CMK (cell line): ENCODE measurements at places on chromosomes 12 and 14.

DNA sequence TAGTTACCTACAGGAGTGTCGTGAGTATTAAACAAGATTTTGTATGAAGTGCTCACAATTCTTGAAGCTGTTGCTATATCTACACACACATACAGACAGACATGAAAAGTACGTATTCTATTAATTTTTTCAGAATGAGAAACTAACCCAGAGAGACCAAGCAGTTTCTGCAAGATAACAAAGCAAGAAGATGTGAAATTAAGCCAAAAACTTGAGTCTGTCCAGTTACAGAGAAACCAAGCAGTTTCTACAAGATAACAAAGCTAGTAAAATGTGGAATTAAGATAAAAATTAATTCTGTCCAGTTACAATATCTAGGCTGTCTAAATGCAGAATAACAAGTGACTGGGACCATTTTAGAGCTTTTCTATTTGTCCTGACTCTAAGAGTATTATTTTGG, 132.4 kb downstream of the ALG10B start:
- no peak for DNase-seq

GRCh38 chr12:30806989-30807694, 52.4 kb upstream of the CAPRIN2 start:
- no peak for DNase-seq

DNA sequence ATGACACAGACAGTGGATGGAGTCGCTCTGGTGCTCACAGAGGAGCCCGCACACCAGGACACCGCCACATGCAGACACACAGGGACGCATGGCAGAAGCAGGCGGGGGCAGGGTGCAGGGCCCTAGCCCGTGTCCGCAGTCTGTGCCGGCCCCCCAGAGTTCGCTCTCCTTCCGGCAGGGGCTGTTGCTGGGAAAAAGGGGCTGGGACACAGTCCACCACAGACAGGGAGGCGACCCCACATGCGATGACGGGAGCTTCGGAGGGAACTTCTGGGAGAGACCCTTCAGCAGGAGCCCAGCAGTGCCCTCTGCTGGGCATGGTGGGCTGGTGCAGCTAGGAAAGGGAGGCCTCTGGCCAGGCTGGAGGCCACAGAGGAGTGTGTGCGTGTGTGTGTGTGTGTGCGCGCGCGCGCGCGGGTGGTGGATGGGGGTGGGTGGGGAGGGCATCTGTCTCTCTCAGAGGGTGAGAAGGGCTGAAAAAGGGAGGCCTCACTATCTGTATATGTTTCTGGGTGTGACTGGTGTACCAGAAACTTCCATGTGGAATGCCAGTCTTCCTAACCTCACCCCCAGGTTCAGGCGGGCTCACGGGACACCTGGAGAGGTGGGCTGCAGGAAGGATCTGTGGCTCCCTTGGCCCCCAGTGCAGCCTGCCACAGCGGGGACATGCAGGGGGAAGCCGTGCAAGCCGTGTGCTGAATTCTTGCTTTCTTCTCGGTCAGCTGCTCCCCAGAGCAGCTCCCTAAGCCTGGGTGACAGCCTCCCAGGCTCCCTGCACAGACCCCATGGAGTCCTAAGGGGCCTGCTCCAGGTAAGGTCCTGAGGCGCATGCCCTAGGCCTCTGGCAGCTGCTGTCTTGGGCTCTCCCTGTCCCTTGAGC, 60.7 kb downstream of the PLEKHG3 start:
- DNase-seq: peak; percentile 58

- no peak for DNase-seq
These were observed 50.3 kb downstream of the MON2 start for GRCh38 chr12:62516927-62517326.

GRCh38 chr12:113634474-113634873, 162.8 kb upstream of the LHX5 start:
- no peak for DNase-seq

GRCh38 chr14:50801706-50802105, 29.3 kb downstream of the NIN start:
- no peak for DNase-seq

- DNase-seq: no peak
These were observed 8.3 kb downstream of the OR11G2 start for GRCh38 chr14:20198991-20199390.

DNA sequence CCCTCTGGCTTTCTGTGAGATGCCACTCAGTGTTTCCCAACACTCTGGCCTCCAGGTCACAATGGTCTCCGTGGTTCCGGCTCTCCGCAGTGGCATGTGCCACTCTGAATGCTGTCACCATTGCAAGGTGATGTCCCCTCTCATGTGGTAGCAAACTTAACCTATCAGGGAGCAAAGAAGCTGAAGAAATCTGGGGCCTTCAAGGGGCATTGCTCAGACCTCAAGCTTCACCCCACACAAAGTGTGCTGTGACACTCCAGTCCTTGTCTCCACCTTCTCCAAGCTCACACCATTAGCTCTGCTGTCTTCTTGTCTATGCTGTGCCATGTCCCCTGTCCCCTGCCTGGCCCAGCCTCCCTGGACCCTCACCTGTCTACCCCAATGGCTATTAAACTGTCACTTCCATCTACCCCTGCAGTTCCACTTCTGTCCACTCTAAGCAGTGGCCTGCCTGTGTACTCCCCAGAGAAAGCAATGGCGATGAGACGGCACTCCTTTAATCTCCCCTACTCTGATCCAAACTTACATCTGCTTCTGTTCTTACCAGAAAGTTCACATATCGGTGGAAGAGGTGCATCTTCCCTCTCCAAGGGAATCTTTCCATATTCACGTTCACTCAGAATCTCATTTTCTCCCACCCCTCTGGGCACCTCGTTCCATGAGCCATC, 93.7 kb downstream of the DHRS2 start:
- no peak for DNase-seq

GRCh38 chr14:36665887-36666415, 4.3 kb downstream of the PAX9 start:
- no peak for DNase-seq

DNA sequence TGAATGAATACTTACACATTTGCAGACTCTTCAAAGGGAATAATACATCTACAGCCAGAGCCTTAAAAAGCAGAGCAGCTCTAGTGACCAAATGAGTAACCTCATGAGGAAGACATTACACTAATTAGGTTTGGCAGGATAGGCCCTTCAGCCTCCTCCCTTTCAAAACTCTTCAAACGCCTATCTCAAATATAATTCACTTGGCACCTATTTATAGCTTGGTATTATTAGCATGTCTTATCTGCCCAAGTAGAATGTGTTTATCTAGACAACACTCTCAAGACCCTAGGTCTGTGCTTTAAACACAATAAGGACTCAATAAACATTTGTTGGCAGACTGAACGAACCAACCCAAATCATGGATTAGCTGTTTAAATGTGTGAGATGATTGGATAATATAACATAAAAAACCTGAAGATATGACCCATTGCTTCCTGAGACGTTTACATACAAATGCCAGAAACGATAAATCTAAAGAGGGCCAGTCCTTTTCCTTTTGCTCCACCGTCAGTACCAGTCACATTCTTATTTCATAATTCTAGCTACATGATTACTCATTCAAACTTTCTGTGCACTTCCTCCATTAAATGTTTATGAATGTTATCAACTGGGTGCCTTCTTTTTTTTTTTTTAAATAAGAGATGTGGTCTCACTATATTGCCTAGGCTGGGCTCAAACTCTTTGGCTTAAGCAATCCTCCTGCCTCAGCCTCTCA, 123.3 kb downstream of the CEP83 start:
- no peak for DNase-seq

- no peak for DNase-seq
These were observed 214.7 kb downstream of the CPNE8 start for GRCh38 chr12:38690646-38691045.

GRCh38 chr12:87388376-87388775, 640.8 kb downstream of the C12orf50 start:
- DNase-seq: no peak

DNA sequence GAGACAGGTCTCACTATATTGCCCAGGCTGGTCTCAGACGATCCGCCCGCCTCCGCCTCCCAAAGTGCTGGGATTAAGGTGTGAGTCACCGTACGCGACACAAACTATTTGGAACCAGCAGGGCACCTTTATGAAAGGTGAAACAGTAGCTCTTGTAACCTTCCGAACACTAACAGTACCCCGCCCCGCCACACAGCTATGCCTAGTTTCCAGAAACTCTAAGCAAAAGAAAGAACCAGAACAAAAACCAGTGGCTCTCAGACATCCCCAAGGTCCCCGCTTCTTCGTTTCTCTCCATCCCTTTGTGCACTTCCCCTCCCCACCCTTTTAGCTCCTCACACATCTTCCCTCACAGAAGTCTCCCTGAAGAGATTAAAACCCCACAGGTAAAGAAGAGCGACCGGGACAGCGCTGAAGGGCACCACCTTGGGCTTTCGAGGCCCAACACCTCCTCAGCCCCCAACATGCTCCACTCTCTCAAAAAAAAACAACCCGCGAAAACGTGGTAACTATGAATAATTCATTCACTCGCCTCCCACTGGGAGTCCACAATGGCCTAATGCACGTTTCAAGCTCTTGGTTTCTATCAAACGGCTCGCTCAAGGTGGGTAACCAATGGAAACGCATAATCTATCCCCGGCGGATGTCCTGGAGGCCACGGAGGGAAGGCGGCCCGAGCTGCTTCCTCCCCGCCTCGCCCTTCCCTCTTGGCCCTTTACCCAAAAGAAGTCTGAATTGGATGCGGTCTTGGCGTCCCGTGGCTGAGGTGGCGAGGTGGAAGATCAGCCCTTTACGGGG, 877 bp downstream of the BAG5 start:
- peak; percentile 35 for DNase-seq

GRCh38 chr14:30002859-30003258, 75.2 kb upstream of the PRKD1 start:
- no peak for DNase-seq

GRCh38 chr12:62866451-62867082, 68.4 kb downstream of the PPM1H start:
- no peak for DNase-seq

DNA sequence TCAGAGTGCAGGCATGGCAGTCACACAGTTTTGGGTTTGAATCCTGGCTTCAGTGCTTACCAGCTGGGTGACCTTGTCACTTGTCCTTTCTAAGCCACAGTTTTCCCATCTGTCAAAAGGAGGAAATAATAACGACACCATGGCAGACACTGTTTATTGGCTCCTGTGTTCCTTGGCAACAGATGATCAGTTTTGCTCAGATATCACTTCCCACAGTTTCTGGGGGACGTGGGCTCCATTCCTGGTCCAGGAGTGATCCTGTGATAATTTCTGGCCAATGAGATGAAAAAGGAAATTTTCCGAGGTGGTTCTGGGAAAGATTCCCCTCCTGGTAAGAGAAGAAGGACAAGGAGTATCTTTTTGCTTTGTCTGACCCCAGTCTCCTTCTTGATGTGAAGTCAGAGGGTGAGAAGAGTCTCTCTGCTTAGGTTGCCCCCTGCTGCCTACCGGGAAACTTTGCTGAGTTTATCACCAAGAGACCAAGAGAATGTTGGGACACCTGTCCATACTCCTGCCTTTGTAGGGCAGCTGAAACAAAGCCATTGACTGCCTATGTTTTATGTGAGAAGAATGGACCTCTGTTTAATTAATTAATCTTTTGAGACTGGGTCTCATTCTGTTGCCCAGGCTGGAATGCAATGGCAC, 178.9 kb upstream of the NRXN3 start:
- no peak for DNase-seq

DNA sequence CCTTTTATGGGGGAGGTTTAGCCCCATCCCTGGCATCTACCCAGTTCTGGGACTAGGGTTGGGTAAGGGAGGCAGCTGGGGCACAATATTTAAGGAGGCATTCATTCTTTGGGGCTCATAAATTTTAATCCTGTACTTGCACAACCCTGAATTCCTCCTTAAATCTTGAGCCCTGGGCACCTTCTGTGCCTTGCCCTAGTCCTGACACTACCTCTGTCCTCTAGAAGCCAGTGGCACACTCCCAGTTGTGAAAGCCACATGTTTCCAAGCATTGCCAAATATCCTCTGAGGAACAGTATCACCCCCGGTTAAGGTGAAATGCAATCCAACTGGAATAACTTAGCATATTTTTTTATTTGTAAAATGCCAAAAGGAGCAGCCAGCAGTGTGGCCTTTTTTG, 36.6 kb downstream of the SLC16A7 start:
- no peak for DNase-seq

- DNase-seq: no peak
These were observed 20.5 kb downstream of the TTC7B start for GRCh38 chr14:90795744-90796143.

DNA sequence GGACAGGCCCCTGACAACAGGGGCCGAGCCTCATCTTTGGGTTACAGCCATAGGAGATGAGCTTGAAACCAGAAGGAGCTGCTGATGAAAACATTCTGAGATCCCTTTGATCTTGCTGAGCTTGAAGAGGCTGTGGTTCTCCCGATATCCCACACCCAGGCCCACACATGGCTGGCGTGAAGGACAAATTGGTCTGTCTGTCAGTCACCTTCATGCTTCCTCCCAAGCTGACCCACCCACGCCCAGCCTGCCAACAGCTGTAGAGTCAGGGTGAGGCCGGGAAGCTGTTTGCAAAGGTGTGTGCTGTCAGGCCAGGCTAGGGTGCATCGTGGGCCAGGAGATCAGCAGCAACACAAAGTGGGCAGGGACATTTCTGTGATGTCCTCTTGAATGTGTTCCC, 43.2 kb downstream of the FZD10 start:
- no peak for DNase-seq

- DNase-seq: no peak
These were observed 17.4 kb downstream of the TMPO start for GRCh38 chr12:98532687-98533304.

DNA sequence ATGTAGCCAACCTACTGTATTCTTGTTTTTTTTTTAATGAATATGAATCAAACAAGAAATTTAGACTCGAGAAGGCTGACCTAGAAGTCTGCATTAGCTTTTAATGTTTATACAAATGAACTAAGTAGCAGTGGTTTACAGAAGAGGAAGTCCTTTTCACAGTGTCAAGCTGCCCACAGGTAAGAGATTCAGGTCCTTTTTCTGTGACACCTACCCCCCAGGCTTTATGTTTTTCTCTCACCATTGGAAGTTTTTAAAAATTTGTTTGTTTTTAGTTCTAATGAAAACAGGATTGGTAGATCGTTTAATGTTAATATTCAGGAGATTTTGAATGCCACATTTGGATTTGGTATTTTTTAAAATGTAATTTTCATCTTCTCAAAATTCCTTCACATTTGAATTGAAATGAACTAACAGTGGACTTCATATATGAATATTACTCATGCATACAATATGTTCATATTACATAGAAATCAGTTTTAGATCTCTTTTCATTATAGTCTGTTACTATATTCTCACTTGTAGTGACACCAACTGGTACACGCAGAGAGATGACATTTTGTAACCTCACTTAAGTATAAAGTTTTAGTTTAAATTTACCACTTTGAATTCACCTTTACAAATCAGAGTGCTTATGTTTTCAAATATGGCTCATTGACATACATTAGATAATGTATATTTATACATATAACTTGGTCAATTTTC, 29.7 kb downstream of the ATF7IP start:
- no peak for DNase-seq

- no peak for DNase-seq
These were observed 1.6 kb upstream of the CHD4 start for GRCh38 chr12:6608592-6609281.

- no peak for DNase-seq
These were observed 2.0 kb upstream of the IRAK3 start for GRCh38 chr12:66187036-66187435.

GRCh38 chr12:80205960-80206359, 106.6 kb downstream of the OTOGL start:
- no peak for DNase-seq

GRCh38 chr12:30706476-30706875, 10.8 kb upstream of the IPO8 start:
- no peak for DNase-seq
